HFF-Myc (cell line): ENCODE measurements at places on chromosomes 4 and X.

DNA sequence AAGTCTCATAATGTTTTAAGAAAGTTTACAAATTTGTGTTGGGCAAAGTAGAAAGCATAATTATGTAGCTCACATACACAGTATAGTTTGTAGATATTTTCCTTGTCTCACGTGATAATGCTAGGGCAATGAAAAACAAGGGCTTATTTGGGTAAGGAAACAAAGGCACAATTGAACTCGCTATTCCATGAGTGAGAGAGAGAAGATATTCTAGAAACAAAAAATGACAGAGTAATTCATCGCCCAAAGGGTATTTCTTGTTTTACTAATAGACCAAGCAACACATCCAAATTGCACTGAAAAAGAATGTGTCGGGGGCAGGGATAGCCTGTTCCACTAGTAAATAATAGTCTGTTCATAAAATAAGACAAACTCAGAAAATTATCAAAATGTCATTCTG, 3.6 kb upstream of the ASB11 start:
- DNase-seq, result no peak

DNA sequence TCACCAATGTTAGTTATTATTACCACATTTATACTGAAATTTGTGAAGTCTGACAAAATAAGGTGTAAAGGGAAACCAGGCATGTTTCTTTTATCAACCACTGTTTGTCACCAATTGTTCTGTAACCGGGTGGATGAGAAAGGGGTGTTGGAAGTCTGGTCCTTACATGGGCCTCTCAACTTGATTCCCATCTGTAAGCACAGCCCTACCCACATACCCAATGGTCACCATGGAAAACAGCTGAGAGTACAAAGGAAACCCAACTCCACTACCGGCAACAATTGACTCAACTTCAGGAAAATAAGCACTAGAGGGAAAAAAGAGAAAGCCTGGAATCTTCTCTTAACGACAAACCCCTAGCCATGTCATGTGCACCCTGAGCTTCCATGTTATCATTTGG, 70.8 kb upstream of the PTCHD1 start:
- no peak for DNase-seq

DNA sequence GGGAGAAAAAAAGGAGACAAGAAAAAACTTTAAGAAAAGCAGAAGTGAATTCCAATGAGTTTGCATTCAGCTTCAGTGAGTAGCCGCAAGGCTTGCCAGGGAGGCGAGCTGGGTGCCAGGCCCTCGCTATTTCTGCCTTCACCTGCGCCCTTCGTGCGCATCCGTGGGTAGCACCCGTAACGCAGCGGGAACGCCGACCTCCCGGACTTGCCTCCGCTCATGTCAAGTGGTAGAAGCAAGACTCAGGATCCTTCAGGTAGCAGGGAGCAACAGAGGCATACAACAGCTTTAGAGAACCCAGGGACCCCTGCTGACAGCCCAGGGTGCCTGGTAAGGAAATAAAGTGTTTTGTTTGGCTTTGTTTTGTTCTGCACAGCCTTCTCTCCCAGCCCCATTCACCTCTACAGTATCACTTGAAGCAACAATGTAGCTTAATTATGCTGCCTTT, 140.0 kb upstream of the BCOR start:
- DNase-seq, result no peak

DNA sequence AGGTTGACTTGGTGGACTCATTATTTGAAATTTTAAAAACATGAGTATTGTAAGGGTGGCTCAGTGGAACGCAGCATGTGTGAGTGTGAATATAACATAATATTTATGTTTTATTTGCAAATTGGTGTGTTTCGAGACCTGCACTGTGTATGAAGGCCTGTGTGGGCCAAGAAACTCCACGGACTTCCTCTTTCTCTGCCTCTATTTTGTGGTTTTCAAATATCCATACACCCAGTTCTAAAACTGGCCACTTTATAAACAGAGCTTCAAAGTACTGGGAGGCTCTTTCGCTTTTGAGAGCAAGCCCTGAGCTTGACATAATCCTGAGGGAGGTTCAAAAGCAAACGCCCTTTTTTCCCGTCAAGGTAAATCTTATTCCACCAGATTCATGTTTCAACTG, 187.7 kb downstream of the GPAT3 start:
- no peak for DNase-seq

GRCh38 chrX:7983581-7983980, 56.4 kb upstream of the PNPLA4 start:
- no peak for DNase-seq

- DNase-seq, result no peak
Observed at GRCh38 chr4:6776920-6777635, 5.4 kb upstream of the KIAA0232 start.

DNA sequence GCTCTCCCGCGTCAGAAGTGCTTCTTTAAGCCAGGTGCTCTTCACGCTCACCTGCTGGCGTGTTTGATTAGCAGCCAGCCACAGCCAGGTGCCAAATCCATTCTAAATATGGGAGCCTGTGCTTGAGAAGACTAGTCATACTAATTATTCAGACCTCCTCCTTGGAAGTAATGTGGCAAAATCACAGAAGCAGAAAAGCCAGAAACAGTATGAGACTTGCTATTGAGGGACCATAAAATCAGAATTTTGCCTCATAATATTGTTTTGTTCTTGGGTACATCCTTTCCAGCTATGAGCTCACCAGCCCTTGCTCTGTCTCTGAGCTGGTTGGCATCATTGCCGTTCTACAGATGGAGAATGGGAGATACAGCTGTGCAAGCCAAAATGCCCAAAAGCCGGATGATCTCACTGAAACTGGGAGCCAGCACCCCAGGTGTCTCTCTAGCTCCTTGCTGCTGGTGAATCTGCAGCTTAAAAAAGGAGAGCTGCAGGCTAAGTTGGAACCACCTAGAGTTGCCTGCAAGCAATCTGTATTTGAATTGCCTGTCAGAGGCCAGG, 205.4 kb downstream of the SHROOM3 start:
- DNase-seq, result no peak

GRCh38 chr4:171288816-171289432, 524.3 kb upstream of the GALNTL6 start:
- DNase-seq, result no peak

GRCh38 chrX:85084770-85085393, 81.2 kb downstream of the APOOL start:
- DNase-seq, result no peak

DNA sequence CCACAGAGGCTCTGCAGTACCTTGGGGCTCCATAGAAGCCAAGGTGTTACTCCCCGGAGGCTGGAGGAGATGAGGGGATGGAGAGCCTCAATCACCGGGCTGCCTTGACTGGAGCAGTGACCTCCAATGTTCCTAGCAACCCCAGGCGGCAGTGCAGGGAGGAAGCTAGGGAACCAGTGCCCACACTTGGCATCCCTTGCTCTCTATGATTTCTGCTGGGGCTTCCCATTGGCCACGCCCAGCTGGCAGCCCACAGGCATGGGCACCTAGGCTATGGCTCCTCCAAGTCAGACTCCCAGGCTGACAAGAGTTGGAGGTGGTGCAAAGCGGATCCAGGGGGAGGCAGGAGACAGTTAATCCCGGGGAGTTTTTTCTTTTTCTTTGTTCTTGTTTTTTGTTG, 229.7 kb downstream of the EVC2 start:
- DNase-seq, result no peak

GRCh38 chr4:111963158-111963700, 182.0 kb upstream of the FAM241A start:
- no peak for DNase-seq

DNA sequence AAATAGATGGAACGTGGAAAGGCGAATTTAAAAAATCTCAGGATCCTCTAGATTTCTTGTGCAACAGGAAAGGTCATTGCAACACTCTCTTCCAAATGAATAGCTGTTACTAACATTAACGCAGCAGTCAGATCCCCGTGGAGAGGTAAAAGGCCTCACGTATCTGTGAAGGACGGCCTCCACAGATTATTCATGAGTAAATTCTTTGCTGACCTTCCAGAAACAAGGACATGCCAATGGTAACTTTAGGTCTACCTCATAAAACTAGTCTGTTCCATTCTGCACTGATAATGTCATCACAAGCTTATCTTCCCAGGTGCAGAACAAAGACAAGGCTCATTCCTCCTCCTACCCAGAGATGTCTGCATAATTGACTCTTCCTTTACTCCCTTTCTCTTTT, 16.1 kb upstream of the REPS2 start:
- no peak for DNase-seq

DNA sequence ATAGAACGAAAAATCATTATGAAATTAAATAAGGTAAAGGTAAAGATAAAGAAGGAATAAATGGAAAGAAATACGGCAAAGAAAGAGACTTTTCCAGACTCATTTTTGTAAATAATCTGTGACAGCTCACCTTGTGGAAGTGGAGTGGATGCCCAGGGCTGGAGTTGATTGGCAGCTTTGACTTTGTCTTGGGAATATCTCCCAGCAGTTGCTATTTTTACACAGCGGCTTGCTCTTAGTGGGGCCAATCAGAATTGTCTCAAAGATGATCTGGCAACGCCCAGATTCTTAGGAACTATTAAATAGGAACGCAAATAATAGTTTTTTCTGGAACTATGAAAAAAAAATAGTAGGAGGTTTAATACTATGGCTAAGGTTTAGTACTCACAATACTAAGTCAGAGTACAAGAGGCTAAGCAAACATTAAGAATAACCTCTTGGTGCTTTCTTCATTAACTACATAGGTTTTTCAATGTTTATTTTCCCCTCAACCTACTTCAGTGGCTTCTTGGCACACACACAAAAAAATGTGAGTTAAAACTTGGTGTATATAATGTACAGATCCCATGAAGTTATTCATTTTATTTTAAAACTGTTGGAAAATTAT, 132.7 kb downstream of the TRAM1L1 start:
- no peak for DNase-seq

DNA sequence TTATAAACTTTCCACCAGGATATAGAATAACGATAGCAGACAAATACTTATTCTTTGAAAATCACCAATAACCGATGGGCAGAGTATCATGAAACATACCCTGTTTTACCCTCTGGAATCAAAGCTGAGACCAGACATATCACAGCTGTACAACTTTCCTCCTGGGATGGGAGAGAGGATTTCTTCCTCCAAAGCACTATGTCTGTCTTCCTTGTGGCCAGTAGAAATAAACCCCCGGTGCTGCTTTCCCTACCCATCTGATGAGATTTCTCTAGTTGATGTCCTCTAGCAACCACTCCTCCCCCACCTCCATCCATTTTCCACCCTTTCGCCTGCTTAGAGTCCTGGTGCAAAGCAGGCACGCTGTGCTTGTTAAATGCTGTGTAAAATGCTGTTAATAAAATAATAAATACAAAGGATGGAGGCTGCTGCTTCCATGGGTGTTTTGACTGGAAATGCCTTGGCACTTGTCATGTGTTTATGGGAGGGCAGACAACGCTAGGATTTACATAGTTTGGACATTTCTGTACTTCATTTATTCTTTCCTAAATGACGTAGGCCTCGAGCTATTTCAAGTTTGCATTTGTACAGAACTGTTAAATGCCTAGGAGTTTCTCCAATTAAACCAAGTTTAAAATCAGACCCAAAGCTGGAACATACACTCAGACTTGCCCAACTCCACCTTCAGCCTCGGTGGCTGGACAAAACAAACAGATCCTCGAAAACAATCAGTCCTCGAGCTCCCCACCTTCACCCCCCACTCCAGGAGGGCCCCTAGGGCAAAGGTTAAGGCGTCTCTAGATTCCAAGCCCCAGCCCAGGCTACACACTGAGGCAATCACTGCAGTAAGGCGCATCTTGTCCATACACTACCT, 10.1 kb downstream of the BCOR start:
- no peak for DNase-seq

DNA sequence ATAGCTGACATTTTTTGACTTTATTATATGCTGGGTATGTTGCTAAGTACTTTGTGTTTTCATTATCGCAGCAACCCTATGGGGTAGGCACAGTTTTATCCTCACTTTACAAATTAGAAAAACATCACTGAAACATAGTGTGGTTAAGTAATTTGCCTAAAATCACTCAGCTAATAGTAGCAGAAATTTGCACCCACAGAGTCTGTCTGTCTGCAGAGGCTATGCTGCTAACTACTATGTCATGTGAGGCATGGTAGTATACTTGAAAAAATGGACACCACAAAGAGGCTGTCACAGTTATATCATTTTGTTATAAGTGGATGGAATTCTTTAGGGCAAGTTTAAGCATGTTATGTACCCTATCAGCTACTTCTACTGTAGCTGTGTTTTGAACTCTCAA, 69.0 kb downstream of the STAG2 start:
- no peak for DNase-seq

GRCh38 chr4:10013722-10014121, 7.6 kb downstream of the SLC2A9 start:
- no peak for DNase-seq

DNA sequence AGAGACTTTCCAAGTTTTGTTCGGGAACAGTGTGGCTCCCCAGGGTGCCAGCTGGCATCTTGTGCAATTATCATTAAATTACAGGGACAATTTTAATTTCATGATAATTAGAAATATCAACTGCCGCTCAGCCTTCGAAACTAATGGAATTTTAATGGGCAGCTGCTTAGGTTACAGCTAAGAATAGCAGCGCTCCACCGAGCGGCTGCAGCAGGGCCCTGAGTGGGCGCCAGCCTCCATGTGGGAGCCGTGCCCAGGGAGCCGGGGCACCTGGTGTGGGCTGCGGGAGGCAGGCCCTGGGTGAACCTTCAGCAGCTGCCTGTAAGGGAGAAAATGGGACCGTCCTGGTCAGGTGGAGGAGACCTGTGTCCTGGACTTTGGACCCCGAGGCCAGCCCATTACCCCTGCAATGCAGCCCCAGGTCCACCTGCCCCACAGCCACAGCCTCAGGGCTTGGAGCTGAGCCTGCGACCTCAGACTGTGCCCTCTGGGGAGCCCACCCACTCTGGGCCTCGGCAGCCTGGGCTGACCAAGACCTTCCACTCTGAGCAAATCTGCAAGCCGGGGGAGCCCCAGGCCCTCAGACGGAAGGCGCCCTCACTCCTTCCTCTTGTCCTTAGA, 21.1 kb downstream of the MSANTD1 start:
- no peak for DNase-seq

DNA sequence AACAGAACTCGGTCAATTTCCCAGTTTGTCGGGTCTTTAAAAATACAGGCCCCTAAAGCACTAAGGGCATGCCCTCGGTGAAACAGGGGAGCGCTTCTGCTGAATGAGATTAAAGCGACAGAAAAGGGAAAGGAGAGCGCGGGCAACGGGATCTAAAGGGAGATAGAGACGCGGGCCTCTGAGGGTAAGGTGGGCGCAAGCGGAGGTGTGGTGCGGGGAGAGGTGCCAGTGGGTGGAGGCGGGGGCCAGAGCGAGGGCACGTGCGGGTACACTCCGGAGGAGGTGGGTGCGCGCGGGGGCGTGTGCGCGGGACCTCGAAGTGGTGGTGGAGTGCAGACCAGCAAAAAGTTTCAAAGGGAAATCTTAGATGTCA, 787 bp upstream of the TET2 start:
- DNase-seq, result no peak

- DNase-seq, result no peak
Observed at GRCh38 chr4:39446483-39446841, 12.3 kb downstream of the RPL9 start.

DNA sequence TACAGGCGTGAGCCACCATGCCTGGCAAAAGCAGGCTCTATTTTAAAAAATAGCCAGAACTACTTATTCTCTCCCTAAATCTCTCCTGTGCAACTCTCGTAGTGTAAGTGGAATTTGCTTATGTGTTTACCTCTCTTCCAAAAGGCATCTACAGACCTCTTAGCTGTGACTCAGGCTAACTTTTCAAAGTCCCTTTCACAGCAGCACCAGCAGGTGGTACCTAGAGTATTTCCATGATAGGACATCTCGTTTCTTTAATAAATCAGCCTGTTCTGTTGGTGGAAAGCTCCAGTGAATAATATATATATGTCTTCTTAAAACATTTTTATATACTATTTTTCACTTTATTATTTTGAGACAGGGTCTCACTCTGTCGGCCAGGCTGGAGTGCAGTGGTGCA, 89.0 kb downstream of the NSUN7 start:
- no peak for DNase-seq

GRCh38 chrX:26848511-26848910, 614.6 kb downstream of the PPP4R3C start:
- no peak for DNase-seq
